ENCODE measurements at places on chromosomes 4 and X.
A peak's percentile ranks its signal among the peaks of the same experiment; 100 is the strongest.

GRCh38 chr4:78570117-78570516, 18.5 kb downstream of the ANXA3 start:
- no peak for DNase-seq

DNA sequence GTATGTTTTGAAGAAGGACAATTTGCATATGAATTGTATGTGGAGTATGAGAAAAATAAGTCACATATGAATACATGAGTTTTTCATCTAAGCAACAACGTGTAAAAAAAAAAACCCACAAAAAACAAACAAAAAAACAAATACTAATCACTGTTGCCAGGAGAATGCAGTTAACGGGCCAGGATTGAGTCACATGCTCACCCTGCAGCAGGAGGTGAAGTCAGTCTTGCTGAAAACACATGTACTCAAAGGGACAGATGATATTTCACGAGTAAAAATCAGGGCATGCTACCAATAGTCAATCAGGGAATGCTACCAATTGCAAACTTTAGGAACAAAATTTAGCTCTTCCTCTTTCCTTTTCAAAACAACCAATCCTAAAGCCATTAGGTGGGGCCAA, 10.4 kb upstream of the DCLK2 start:
- no peak for DNase-seq

- DNase-seq, result no peak
Observed at GRCh38 chrX:102546828-102547493, 30.4 kb upstream of the TMSB15A start.

DNA sequence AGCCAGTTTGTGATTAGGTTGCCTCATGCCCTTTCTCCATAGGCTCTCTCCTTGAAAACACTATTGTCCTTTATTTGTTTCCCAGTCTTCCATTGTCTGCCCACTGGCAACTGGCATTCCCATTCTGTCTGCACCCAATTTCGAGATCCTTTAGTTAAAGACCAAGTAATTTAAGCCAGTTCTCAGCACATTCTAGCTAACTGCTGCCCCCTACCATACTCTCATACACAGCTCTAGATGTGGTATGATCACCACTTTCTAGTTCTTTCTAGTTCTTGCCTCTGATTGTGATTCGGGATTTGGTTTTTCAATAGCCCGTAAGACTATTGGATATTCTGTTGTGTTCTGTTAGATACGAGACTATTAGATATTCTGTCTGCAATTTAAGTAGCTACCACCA, 135.8 kb upstream of the TRPC5 start:
- no peak for DNase-seq

GRCh38 chr4:95181243-95181995, 367.4 kb downstream of the UNC5C start:
- no peak for DNase-seq

- DNase-seq, result no peak
Observed at GRCh38 chrX:12446342-12447075, 308.2 kb downstream of the FRMPD4 start.

GRCh38 chr4:7785017-7785416, 154.6 kb downstream of the AFAP1 start:
- DNase-seq, result no peak

DNA sequence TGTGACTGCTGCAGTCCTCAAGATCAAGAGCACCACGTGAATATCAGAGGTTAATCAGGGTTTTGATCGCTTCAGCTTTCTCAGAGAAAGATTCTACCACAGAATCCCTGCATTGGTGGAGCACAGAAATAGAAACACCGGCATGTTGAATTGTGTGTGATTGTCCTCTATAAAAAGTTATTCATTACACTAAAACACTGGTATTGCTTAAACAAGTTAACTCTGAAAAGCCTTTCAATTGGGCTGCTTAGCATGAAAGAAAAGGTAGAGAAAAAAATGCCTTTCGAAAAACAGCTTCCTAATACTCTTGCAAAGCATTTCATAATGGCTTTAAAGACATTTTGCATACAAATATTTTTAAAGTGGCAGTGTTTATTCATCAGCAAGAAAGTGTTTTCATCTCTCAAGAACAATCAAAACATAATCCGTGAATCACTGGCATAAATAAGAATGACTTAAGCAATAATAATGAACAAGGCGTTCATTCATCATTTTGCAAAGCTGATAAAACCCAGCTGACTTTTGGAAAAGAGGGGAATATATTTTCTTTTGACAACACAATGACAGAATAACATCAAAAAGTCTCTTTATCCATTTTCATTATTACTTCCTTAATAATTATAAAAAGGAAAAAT, 61.1 kb downstream of the HELT start:
- DNase-seq, result no peak

- DNase-seq, result peak; percentile 39
Observed at GRCh38 chrX:154096140-154097002, 1.1 kb downstream of the MECP2 start.

DNA sequence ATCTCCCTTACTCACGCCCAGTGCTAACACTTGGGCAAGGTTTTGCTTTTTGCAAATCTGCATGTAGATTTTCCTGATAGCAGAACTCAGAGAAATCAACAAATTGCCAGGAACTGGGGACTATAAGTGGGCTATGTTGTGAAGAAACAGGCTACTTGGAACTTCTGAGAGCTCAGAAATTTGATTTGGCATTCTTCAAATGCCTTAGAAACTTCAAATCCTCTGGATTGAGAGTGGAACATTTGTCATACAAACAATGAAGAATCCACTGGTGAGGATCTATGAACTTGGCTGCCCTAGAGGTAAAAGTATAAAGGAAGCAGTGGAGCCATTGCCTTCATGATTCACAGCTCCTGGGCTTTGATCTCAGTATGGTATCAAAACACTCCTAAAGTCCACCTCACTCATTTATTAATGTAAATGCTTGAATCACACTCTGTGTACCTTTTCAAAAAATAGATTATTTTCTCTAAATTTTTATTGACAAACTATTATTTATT, 126.0 kb downstream of the GLRA3 start:
- no peak for DNase-seq

GRCh38 chr4:26083987-26084386, 170.0 kb downstream of the SMIM20 start:
- no peak for DNase-seq

GRCh38 chrX:9848718-9849479, 62.7 kb downstream of the SHROOM2 start:
- DNase-seq, result no peak

- no peak for DNase-seq
Observed at GRCh38 chr4:61201961-61202637, 2.0 kb downstream of the ADGRL3 start.

GRCh38 chr4:24719615-24720014, 75.8 kb upstream of the SOD3 start:
- no peak for DNase-seq

DNA sequence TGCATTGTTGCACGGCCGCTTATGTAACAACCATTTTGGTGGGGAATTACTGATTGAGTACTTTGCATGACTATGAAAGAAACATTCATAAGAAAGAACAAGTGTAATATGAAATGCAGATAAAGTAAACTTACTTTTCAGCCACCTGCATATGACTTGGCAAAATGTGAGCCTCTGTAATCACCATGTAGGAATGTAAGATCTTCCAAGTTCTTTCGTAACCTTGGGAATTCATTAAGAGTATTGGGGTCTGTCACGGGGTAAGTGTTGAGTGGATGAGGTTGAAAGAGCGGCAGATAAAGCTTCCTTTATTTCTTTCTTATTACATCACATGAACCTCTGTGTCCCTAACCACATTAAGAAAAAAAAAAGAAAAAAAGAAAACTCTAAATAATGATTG, 348.5 kb upstream of the NR3C2 start:
- no peak for DNase-seq

GRCh38 chr4:160795216-160795615, 1368.6 kb downstream of the FSTL5 start:
- DNase-seq, result no peak

DNA sequence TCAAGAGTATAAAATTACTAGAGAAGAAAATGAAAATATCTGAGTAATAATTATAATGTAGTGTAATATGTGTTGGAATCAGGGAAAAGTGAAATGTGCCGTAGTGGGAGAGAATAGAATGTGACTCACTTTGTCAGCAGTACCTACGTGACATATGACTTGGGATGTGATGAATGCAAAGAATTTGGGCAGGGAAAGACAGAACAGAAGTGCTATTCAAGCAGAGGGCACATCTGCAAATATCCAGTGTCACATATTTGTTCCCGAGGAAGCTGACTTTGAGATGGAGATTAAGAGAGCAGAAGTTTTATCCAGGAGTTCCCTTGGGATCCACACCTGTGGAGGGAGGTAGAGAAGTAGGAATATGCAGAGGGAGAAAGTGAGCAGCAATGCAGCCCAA, 69.3 kb upstream of the HS3ST1 start:
- DNase-seq, result no peak

GRCh38 chr4:148893095-148893494, 450.9 kb upstream of the NR3C2 start:
- no peak for DNase-seq

DNA sequence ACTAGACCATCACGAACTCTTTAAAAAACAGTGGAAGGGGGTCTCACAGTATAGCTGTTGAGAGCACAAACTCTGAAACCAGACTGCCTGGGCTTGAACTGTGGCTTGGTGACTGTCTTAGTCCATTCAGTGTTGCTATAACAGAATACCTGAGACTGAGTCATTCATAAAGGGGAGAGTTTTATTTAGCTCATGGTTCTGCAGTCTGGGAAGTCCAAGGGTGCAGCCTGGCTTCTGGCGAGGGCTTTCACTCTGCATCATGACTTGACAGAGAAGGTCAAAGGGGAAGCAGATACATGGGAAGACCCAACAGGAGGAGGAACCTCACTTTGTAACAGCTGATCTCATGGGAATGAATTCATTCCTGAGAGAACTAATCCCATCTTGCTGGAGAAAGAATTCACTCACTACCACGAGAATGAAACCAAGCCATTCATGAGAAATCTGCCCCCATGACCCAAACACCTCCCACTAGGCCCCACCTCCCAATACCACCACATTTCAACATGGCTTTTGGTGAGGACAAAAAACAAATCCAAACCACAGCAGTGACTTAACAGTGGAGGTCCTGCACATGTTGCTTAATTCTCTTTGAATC, 116.7 kb upstream of the STOX2 start:
- DNase-seq, result no peak

GRCh38 chrX:140439476-140439875, 65.4 kb downstream of the SOX3 start:
- DNase-seq, result no peak

DNA sequence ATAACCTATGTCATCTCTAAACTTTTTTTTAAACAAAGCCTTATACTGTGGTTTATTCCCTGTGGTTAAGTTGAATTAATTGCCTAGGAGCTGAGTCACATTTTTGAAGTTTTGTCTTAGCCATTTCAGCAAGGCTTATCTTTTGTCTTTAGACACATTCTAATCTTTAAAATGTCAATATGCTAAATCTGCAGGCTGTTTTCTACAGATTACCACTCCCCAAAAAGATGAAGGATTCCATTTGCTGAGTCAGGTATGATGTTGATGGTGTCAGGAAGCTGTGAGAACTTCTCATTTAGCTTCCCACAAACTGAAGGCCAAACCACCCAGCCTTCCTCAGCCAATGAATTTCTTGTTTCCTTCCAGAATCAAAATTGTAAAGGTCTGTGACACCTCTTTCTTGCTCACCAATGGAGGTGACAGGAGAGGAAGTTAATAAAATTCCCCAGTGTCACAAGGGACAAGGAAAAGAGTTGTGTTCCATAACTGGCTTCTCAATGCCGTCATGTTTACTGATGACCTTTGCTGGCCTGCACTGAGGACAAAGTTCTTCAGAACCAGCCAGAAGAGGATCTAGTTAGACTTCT, 3.7 kb upstream of the CXCL6 start:
- peak; percentile 49 for DNase-seq

GRCh38 chrX:109873983-109874382, 128.9 kb upstream of the TMEM164 start:
- no peak for DNase-seq

Measured in erythroblast (primary cell).